ENCODE measurements at places on chromosomes 5 and 9. TPM values are rescaled to one million over a fixed set of nuclear protein-coding genes. Genes with fewer than 3 reads are reported as not detected.

The C5orf58 gene
- total RNA-seq: 0.68 TPM

The AMBP gene
- not detected for total RNA-seq

The IRX4 gene
- total RNA-seq: not detected

The NEUROG1 gene
- not detected for total RNA-seq

The NUTM2F gene
- total RNA-seq: not detected

The N4BP3 gene
- 0.65 TPM for total RNA-seq

The TMC1 gene
- not detected for total RNA-seq

The KIF24 gene
- total RNA-seq: 1.4 TPM

The SLC28A3 gene
- total RNA-seq: not detected

The TNFAIP8 gene
- total RNA-seq: 151 TPM

The CLINT1 gene
- 66.3 TPM for total RNA-seq

The CARTPT gene
- not detected for total RNA-seq
